Osteocyte (in vitro differentiated cells): ENCODE measurements at places on chromosomes 4 and X. TPM values are rescaled to one million over a fixed set of nuclear protein-coding genes. Genes with fewer than 3 reads are reported as not detected.

Gene ENPEP
- 0.47 and 0.94 TPM in 2 replicates for total RNA-seq

Gene TXK
- total RNA-seq, result not detected in 2 replicates

Gene TAF1
- total RNA-seq, result 32.3 and 33.9 TPM in 2 replicates

Gene TMEM128
- 25.7 and 26.8 TPM in 2 replicates for total RNA-seq

Gene BANK1
- 0.63 and 1.0 TPM in 2 replicates for total RNA-seq

Gene TMSB15B
- total RNA-seq, result 13.5 and 16.2 TPM in 2 replicates

Gene CXCL5
- total RNA-seq, result 0.13 and 0.18 TPM in 2 replicates

Gene SUPT20HL1
- not detected in 2 replicates for total RNA-seq

Gene APBB2
- total RNA-seq, result 56.2 and 62.0 TPM in 2 replicates

Gene LDB2
- total RNA-seq, result 5.2 and 8.7 TPM in 2 replicates

Gene GPRASP3
- total RNA-seq, result 4.9 and 5.6 TPM in 2 replicates

Gene AREG
- 0.50 and 0.64 TPM in 2 replicates for total RNA-seq

Gene SMIM20
- 28.4 and 29.4 TPM in 2 replicates for total RNA-seq

Gene MGAT4D
- total RNA-seq, result not detected in 2 replicates

Gene GAGE12J
- total RNA-seq, result not detected in 2 replicates

Gene CYSLTR1
- not detected in 2 replicates for total RNA-seq

Gene GPR119
- not detected in 2 replicates for total RNA-seq

Gene ABCD1
- 19.7 and 22.3 TPM in 2 replicates for total RNA-seq

Gene RBMXL3
- total RNA-seq, result not detected in 2 replicates

Gene TMEM47
- 51.6 and 53.3 TPM in 2 replicates for total RNA-seq
